ENCODE measurements at places on chromosomes 3 and 15.
A peak's percentile ranks its signal among the peaks of the same experiment; 100 is the strongest.

- no peak for DNase-seq
Observed at GRCh38 chr3:46666453-46666845, 27.0 kb downstream of the ALS2CL start.

GRCh38 chr3:51830836-51831385 lies 30.5 kb upstream of the IQCF2 start:
- DNase-seq = no peak

DNA sequence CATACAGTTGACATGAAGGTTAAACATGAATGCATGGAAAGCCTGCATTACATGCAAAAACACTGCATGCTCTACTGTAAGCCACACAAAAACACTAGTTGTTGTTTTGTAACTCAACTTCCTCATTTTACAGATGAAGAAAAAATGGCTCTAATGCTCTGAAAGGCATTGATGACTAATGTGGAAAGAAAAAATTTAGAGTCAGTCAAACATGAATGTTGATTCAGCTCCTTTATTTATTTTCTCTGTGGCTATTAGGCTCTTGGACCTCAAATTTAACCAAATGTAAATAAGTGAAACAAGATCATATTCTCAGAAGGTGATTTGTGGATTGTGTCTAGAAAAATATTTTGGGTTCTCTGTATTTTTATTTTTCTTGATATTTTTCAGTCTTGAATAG lies 336.7 kb upstream of the ZNF717 start:
- DNase-seq = no peak

DNA sequence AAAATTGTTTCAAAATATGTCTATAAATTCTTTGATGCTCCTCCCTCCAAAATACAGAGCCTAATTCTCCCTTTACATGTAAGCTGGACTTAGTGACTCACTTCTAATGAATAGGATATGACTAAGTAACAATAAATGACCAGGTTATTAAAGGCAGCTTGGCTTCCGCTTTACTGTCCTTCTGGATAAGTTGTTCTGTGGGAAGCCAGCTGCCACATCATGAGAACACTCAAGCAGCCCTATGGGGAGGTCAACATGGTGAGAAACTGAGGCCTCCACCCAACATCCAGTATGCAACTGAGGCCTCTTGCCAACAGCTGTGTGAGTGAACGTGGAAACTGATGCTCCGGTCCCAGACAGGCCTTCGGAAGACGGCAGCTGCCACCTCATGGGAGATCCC lies 247.3 kb upstream of the CHRM5 start:
- DNase-seq = no peak

DNA sequence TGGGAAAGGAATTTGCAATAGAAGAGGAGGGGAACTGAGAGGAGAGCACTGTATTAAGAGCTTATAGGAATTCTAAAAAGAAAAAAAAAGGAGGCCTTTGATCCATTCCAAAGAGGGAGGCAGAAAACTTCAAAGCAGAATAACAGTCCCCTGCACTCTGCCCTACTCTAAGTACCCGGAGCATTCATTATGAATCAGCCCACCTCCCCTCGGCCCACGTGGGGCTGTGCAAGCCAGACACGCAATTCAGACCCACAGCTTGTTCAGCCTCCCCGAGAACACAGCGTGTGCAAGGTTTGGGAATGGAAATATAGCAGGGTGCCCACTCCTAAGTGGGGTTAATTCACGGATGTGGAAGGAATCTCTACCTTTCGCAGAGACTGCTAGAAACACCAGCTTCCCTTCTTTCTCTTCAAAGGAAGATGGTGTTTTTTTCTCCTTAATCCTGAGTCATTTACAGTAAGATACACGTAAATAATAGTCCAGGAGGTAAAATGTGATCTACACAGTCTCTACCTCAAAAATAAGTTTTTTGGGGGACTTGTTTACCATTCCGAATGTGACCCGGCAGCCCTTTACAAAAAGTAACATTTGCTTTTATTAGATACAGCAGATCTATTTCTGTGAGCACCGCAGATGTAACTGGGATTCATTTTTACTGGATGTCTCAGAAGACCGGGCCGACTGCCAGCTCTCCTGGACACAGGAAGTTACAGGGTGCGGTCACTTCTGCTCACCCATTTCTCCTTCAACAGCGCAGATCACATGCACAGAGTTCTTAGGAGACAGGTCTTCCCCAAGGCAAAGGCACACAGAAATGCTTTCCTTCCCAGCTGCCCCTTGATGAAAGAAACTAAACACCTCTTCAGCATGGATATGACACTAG lies 768.5 kb upstream of the CFAP20DC start:
- no peak for DNase-seq

DNA sequence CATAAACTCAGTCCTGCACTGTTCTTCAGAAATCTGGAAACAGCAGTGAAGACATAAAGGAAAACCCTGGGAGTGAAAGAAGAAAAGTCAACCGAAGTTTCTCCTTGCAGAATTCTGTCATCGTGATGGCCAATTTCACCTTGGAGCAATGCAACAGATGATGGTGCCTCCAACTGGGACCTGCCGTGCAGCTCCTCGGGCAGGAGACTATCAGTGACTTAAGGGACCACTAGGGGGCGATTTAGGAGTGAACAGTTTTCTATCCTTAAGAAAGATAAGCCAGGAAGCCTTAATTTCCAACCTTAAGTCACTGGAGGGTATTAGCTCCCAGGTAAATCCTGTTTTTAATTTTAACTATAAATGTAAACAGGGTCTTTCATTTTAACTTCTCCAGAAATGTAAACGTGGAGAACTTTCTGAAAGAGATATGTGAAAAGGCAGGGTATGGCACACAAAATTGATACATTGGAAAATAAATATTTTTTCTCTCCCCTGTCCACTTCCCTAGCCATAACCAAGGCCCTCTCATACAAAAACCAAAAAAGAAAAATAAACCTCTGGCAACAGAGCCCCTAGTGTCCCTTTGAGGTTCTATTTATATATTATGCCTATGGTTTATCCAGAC lies 116.3 kb downstream of the PDZRN3 start:
- DNase-seq = peak; percentile 16

- DNase-seq = no peak
Observed at GRCh38 chr3:108569336-108569735, 19.9 kb downstream of the CIP2A start.

- no peak for DNase-seq
Observed at GRCh38 chr3:181860235-181860634, 148.5 kb downstream of the SOX2 start.

GRCh38 chr3:17431004-17431403 lies 311.4 kb downstream of the TBC1D5 start:
- DNase-seq = no peak

GRCh38 chr3:42205800-42206514 lies 60.0 kb downstream of the CCK start:
- no peak for DNase-seq

- no peak for DNase-seq
Observed at GRCh38 chr15:22958487-22959280, 21.5 kb downstream of the CYFIP1 start.

GRCh38 chr3:125200731-125201139 lies 11.8 kb downstream of the SLC12A8 start:
- DNase-seq = no peak

DNA sequence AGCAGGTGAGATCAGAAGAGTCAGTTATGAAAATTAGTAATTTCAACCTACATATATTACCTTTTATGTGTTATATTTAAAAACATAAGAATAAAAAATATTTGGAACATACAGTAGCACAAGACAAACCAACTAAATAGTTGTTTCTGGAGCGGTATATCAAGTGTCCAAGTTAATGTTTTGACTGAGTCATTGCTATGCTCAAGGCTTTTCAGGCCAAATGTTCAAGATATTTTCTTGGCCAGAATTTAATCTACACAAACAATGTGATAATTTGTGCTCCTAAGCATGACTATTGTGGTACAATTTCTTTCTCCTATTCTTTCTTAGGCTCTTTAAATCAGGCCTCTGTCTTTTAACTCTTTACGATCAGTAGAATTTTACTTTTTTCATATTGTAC lies 412.4 kb downstream of the RAP2B start:
- DNase-seq = no peak

DNA sequence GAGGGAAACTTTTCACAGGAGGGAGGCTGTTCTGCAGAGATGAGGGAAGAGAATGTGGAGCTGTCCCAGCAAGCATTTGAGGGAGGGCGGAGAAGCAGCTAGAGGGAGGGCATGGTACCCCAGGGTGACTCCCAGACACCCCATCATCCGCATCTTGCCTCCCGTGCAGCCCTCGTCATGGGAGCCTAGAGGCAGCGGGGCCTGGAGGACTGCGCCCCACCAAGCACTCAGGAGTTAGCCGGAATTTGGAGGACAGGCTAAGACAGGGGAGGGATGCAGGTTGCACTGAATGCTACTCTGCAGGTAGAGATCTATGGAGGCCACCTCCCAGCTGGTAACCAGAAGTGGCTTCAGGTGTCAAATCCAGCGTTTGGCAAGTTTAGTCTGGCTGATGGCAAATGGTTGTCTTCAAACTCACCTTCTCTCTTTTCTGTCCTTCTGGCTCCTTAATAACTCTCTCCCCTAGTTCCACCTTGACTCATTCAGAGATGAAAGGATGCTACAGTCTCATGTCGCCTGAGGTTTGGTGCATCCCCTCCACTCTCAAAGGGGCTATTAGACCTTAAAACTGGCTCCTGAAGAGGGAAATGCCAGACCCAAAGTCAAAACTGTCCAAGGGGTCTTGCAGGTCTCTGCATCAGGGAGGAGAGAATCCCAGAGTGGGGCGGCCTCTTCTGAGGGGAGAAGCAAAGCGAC lies 155.9 kb upstream of the TLE3 start:
- DNase-seq = no peak

- no peak for DNase-seq
Observed at GRCh38 chr3:7421065-7421464, 560.1 kb downstream of the GRM7 start.

- no peak for DNase-seq
Observed at GRCh38 chr3:10594915-10595314, 89.5 kb upstream of the ATP2B2 start.

DNA sequence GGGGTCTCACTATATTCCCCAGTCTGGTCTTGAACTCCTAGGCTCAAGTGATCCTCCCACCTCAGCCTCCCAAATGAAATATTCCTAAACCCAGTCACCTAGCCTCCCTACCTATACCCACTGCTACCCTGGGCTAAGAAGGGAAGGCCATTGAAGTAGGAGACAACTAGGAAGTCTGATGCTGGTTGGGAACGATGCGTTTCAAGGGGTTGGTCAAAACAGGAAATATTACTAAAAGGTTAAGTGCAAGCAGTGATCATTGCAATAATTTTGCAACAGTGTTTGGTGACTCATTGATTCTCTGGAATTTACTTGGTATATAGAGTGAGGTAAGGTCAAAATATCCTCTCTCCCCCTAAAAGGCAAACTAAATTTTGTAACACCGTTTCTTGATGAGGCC lies 4.6 kb upstream of the UQCRC1 start:
- DNase-seq = no peak
